ENCODE measurements at places on chromosomes 2 and 18. TPM values are rescaled to one million over a fixed set of nuclear protein-coding genes. Genes with fewer than 3 reads are reported as not detected.

- no peak for DNase-seq
Observed at GRCh38 chr2:20174410-20174809, 50.5 kb downstream of the SDC1 start.

GRCh38 chr2:216373896-216374295, 1.6 kb upstream of the MARCHF4 start:
- DNase-seq = no peak

ARL4C gene
- 62.0 TPM for total RNA-seq

- no peak for DNase-seq
Observed at GRCh38 chr18:24054130-24054529, 39.6 kb downstream of the TTC39C start.

NEUROD1 gene
- not detected for total RNA-seq

- no peak for DNase-seq
Observed at GRCh38 chr2:196163285-196163684, 8.1 kb downstream of the STK17B start.

PLCL1 gene
- total RNA-seq = 14.7 TPM

DNA sequence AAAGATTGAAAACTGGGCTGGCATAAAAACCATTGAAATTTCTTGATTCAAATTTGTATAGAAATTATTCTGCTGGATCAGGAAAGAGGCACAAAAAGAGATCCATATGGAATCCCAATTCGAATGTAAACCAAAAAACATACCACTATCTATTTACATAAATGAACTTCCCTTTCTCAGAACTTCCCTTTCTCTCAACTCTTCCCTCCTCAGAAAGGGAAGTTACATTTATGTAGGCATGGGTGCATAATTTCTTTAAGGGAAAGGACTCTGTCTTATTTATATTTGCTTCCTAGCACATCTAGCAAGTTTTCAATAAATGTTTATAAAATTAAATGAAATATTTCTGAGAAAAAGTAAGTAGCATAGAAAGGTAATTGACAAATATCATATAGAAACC, 398.1 kb upstream of the ATP5MC3 start:
- DNase-seq = no peak

DNA sequence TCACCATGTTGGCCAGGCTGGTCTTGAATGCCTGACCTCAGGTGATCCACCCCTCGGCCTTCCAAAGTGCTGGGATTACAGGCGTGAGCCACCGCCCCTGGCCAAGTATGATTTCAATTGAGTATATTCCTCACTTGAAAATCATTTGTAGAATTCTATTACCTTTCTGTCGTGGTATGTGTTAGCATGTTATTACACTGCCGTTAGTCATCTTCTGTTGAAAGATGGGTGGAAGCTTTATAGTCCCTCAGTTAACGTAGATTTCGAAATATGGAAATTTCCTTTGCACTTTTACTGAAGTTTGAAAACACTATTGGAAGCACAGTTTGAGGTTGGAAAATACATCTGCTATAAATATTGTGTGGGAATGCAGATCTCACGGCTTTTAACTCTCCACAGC, 14.7 kb downstream of the NIFK start:
- DNase-seq = no peak

DNA sequence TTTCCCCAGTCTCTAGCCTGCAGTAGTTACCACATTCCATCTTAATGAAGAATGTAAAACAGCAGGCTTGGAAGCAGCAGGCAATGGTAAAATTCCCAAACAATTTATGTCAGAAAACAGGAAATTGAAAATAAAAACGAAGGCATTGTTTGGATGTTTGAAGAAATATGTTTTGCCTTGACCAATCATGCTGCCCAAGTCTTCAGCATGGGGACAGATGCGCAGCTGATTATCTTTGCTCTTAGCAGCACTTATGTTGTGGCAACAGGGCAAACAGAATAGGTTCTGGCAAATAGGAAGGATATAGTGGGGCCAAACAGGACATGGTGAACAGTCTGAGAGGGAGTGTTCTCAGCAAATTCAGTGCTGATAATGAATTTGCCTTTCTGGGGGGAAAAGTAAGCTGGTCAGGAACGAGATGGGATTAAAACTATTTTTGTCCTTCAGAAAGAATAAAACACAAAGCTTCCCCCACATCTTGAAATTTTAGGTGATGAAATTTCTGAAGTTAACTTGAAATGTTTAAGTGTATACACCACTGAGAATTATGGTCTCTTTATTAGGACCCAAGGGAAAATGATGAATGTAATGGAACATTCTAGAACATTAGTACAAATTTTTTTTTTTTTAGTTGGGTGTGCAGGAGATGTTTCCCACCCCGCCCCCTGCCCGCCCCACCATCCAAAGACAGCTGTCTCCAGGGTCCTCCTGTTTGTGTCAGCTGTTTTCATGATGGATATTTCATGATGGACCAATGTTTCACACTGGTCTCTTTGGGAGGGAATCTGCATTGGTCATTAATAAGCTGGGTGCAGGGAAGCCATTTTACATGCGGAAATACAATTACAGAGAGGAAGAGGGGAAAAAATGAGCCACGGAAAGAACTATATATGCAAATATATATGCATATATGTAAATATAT, 239.5 kb upstream of the REV1 start:
- no peak for DNase-seq

GRCh38 chr2:68196120-68196716, 38.5 kb downstream of the PNO1 start:
- DNase-seq = peak; percentile 12

GRCh38 chr2:238978497-238978896, 130.6 kb downstream of the TWIST2 start:
- no peak for DNase-seq

DNA sequence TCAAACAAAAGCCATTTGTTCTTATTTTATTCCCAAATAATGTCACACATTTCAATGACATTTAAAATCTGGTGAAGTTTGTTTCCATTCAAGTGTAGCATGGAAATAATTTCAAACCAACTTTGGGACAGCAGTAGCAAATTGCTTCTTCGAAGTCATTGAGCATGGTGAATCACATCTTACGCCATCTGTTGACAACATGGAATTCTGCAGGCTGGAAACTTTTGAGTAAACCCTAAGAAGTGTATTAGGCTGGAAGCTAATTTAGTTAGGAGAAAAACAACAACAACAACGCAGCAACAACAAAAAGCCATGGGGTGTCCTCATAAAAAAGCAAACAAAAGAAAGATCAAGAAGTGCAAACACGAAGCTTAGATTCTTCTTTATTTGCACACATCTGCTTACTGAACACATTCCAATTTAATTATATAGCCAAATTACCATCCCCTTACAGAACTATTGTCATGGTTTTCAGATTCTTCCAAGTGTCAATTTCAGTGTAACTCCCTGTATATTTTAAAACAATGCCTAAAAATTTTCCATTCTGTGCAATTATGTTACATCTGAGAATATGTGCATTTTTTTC, 659.0 kb upstream of the CDH7 start:
- peak; percentile 56 for DNase-seq

- no peak for DNase-seq
Observed at GRCh38 chr2:69958480-69958879, 3.0 kb downstream of the ASPRV1 start.

KCNG2 gene
- total RNA-seq = 0.76 TPM

FBXO15 gene
- total RNA-seq = 3.5 TPM

DNA sequence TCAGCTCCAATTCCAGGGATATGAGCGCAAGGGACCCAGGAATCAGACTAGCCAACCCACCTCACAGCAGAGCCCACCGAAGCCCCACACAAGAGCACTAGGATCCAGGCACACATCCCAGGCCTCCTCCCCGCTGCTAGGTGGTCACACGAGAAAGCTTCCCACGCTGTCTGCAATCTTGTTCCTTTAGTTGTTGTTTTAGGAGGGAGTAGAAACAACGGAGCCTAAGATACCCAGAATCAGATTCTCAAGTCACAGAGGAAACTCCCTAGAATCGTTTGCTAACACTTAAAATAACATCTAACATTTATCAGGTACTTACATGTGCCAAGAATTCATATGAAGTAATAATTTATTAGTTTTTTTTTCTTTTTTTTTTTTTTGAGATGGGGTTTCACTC, 9.7 kb upstream of the ATL2 start:
- DNase-seq = no peak
